ENCODE measurements at places on chromosomes 4 and X.

DNA sequence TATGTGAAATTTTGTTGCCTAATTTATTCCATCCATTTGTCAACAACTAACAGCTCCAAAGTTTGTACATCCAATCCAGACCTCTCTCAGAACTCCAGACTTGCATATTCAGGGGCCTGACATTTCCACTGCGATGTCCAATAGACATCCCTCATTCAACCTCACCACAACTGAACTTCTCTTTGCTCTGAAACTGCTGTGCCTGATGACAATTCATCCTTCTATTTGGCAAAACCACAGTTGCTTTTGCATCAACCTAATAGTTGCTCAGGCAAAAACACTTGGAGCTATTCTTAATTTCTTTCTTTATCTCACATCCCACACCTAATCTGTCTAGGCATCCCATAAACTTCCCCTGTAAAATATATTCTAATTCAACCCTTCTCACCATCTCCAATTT, 56.5 kb downstream of the ANTXR2 start:
- DNase-seq = no peak

GRCh38 chr4:179607003-179607402, 2164.8 kb upstream of the AGA start:
- no peak for DNase-seq

DNA sequence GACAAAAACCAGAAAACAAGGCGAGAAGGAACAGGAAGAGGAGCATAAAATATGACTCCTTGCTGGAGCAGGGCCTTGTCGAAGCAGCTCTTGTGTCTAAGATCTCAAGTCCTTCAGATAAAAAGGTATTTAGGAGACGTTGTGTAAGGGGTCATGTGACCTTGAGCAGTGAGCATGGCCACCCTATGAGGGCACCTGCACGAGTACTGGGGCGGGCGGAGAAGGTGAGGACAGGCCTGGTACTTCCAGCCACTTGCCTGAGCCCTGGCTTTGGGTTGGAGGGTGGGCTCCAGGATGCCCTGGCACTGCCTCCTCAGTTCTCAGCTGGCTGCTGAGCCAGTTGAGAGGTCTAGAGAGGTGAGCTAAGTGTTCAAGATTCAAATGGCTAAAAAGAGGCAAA, 29.9 kb downstream of the NSD2 start:
- no peak for DNase-seq

DNA sequence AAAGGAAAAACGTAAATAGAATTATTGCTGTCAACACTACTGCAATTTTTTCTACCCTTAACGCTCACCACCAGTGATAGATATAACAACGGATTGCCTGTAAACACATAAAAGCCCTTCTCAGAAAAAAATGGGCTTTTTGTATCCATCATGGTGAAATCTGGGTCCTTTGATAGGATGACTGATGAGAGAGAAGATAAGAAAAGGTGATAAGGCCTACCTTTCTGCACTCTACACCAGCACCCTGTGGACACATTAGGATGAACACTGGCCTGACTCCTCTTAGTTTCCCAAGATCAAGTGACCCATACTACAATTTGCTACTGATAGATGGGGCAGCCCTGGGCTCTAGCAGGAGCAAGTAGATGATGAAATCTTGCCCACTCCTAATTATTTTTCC, 112.3 kb upstream of the RAP2C start:
- no peak for DNase-seq

GRCh38 chr4:139624441-139625092, 41.1 kb upstream of the MGST2 start:
- no peak for DNase-seq

GRCh38 chr4:102328045-102328444, 17.2 kb downstream of the SLC39A8 start:
- no peak for DNase-seq

GRCh38 chr4:60945641-60946040, 254.5 kb upstream of the ADGRL3 start:
- no peak for DNase-seq

DNA sequence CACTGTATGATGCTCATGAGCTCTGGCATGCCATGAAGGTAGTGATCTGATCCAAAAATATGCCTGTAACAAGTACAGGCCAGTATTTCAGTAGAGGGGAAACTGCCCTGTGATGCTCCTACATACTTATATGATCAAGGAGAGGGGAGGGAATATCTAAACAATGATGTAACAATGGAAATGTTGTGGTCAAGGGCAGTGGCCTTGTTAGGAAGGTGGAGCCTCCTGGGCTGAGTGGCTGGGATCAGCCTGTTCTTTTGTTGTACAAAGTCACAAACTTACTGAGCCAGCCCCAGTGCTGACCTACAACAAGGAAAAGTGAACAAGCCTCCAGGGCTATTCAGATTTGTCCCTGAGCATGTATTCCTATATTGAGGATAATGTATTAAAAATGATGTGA, 70.3 kb downstream of the ANXA10 start:
- no peak for DNase-seq

- no peak for DNase-seq
Observed at GRCh38 chr4:20269320-20269719, 17.6 kb downstream of the SLIT2 start.

DNA sequence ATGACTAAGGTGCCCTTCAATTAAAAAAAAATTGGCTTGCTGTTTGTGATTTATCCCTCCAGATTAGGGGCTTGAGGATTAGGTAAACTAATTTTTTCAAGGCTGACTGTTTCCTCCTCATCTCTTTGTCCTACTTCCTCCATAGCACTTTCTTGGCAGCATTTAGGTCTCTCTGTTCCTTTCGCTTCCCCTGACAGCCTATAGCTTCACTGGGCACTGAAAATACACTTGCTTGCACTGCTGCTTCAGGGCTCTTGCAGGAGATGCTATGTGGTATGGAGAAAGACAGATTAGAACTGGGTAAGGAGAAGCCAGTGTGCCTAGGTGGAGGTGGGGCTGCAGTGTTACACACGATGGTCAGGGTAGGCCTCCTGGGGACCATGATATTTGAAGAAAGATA, 112.3 kb upstream of the SFRP2 start:
- DNase-seq = no peak

DNA sequence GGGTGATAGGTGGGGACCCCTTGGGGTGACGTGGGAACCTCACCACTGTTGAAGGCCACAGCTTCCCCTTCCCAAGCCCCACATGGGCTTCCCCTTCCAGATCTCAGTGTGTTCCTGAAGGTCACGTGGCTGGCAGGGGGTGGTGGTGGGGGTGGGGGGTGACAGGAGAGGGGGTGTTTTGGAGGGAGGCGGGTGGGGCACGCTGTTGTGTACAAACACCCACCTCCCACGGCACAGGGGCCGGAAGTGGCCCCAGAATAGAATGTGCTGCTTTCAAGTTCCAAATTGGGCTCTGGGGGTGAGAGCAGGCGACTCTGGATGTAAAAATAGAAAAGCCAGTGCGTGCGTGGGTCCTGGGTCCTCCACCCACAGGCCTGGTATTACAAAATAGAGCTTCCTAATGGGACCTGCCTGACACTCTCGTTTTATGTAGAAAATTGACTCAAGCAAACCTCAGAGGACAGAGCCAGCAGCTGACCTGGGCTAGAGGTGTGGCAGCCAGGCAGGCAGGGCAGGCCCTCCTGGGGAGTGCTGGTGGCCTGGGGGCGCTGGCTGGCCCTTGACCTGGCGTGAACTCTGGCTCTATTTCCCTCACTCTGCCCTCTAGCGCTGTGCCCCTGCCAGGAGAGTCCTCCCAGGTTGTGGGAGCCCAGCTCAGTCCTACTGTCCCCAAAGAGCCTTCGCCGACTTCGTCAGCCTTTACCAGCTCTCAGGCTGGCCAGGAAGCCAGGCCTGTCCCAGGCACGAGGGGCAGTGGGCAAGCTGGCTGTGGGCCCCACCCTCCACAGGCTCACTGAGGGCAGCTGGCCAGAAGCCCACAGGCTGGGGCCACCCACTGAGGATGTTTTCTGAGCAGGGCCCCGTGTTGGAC, 5.4 kb upstream of the SH3BP2 start:
- no peak for DNase-seq

- no peak for DNase-seq
Observed at GRCh38 chr4:38768968-38769394, 13.8 kb downstream of the TLR10 start.

DNA sequence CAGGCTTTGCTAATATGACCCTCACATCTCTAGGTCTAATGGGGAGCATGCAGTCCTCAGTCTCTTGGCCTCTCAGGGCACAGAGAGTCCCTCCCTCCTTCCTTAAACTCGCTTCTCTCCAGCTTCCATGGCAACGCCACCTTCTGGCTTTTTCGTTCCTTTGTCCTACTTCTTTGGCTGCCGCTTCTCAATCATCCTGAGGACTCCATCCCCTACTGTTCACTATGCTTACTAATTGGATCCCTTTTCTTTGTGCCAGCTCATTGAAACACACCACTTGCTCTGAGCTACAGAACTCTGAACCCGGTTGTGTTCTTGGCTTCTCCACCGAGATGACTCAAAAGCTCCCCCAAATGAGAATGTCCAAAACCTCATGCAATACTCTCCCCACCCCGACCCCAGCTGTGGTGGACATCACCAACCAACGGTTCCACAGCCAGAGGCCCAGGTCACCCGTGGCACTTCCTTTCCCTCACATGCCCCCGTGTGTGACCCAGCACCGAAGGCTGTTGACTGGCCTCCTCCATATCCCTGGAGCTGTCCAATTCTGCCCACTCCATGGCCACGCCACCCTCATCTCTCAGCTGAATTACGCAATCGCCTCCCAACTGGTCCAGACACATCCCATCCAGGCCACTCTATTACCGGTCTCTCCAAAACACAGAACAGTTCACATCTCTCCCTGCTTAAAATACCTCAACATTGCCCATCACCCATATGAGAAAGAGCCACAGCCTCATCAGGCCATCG, 34.7 kb downstream of the CRMP1 start:
- DNase-seq = no peak

All from Jurkat, Clone E6-1 (cell line).